ENCODE measurements at places on chromosomes 7 and 10.

DNA sequence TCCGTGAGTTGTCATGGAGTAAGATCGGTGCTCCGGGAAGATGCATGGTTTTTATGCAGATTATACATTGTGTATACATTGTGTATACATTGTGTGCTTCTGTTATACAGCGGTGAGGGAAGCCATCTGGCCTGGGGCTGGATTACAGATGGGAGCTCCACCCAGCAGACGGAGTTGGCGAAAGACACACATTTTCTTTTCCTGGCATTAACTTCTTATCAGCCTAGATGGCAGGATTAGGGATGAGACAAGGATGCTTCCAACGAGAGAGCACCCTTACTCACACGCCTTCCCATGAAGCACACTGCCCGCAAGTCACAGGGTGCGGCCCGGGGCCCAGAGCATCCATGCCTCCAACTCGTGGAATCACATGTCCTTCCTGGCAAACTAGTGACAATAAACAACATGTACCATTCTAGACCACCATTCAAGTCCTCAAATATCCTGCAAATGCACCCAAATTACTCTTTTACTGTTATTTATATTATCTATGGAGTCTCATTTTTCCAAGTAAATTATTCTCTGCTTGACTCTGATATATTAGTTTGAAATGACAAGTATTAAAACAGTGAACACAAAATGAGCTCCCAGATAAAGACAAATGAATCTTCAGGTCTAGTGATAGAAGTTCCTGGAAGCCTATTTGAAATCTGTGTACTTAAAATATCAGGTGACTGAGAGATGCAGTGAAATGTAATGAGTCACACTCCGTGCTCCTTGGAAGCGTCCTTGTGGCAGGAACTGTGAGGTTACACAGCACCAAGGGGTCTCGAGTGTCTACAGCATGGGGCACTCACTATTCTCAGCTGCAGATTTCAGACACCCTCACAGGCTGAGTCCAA lies 29.8 kb upstream of the PPP2R2D start:
- no peak for DNase-seq

- DNase-seq = peak; percentile 15
Measured at GRCh38 chr7:145143685-145144084, 307.8 kb upstream of the TPK1 start.

GRCh38 chr7:51471210-51471980 lies 154.8 kb upstream of the COBL start:
- DNase-seq = peak; percentile 74

DNA sequence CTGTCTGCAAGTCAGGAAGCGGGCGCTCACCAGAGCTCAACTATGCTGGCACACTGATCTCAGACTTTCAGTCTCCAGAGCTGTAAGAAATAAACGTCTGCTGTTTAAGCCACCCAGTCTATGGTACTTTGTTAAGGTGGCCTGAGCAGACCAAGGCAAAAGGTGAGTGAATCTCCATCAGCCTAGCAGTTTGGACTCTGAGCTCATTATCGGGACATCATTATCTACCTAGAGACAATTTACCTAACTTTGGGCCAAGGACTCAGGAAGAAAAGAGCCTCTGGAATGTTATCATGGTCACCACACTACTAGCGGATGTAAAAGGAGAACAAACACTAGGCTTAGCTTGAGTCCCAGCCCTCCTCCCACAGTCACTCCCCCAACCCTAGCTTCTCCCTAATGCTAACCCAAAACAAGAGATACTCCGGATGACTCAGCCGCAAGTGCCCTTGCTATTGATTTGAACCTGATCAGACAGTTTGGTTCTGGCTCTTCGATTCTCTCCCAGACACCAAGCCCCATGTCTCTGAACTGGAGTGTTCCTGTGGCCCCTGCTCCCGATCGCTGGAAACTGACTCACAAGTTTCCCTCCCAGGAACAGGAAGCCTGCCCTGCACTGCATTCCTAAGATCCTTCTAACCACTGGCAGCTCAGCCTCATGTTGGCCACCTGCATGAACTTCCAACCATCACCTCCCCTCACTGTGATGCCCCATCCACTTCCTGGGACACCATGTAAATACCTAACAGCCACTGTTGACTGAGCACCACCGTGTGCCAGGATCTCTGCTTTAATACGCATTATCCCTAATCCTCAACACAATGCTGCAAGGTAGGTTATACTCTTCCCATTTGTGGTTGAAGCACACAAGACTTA lies 34.5 kb downstream of the CREB3L2 start:
- DNase-seq = no peak

GRCh38 chr7:20270867-20271266 lies 53.7 kb upstream of the MACC1 start:
- no peak for DNase-seq

Measured in NCI-H1092 treated with DMSO at 0.1 percent for 48 hours (cell line).